ENCODE measurements at places on chromosomes 4 and X.

DNA sequence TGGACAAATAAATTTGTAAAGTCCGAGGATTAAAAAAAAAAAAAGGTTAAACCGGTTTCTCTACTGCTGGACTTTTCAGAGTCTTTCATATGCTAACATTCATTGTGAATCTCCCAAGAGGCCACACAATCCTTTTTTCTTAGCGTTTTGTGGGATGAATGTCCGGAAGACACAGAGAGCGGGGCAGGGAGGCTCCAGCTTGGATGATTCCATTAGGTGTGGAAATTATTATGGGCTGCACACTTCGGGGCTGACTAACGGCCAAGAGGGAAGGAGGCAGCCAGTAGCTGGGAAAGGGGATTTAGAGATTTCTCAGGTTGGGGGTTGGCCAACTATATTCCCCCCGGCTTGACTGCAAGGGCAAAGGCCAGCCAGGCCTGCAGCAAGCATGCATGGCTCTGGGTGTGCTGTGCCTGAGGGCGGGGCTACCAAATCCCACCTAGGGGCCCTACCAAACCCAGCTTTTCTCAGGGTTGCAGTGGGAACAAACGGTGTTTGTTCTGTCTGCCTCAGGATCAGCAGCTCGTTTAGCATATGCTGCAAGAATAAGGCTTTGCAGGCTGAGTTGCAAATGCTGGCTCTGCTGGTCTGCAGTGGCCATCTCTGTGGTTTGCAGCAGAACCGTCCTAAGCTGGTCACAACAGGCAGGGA lies 28.6 kb downstream of the NYX start:
- DNase-seq: no peak

DNA sequence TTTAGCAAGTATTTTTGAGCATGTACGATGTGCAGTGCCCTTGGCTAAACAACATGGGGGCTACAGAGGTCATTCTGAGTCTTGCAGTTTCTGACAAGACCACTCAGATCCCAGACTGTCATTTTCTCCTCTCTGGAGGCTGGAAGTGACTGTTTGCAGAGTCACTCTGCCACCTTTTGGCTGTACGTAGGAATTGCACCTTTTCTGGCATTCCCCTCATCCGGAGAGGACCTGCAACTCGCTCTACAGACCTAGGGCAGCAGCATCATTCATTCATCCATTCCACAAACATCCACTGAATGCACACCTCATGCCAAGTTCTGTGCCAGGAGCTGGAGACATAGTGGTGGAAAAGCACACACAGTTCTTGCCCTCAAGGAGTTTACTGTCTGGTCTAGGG lies 160.4 kb upstream of the GPR101 start:
- DNase-seq: no peak

GRCh38 chrX:7996414-7996813 lies 69.2 kb upstream of the PNPLA4 start:
- no peak for DNase-seq

- peak; percentile 66 for DNase-seq
These were observed 35.0 kb upstream of the BCOR start for GRCh38 chrX:40132751-40133150.

DNA sequence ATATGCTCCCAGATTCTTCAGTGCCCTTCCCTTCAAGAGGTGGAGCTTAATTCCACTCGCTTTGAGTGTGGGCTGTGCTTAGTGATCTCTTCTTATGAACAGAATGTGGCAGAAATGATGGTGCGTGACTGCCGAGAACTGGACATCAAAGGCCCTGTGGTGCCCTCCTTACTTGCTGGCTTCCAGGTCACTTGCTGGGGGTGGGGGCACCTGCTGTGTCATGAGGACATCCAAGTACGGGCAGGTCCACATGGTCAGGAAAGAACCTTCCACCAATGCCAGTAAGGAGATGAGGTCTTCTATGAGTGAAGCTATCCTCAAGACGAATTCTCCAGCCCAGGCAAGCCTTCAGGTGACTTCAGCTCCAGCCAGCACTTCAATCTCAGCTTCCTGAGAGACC lies 95.8 kb downstream of the FAM53A start:
- peak; percentile 3 for DNase-seq

DNA sequence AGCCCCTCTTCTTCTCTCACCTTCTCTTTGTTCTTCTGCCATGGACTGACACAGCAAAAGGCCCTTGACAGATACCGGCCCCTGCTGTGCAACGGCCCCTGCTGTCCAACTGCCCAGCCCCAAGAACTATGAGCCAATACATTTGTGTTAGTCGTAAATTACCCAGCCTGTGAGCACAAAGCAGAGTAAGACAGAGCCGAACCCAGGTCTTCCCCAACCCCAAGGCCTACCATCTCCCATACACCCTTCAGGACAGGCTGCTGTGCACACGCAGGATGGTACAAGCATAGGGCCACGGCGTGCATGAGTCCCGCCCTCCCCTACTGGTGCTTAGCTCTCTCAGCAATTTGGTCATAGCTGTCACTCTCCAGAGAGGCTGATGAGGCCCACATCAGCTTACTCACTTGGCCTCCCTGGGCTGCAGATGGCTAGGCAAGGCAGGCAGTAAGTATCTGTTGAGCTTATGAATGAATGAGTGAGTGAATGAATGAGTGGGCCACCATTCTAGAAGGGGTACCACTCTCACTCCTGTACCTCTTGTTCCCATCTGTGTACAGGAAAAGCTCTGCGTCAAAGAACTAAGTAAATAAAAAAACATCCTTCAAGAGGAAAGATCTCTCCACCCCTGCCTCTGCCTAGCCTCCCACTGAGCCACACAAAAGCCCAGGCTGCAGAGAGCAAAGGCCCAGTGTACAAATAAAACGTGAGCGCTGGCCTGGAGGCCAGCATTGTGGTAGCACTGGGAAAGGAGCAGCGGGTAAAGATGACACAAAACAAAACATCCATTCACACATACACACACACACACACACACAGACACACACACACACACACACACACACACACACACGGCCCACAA lies 13.9 kb downstream of the WDR1 start:
- DNase-seq: no peak

GRCh38 chr4:5455003-5455585 lies 253.3 kb downstream of the EVC2 start:
- DNase-seq: no peak

GRCh38 chr4:23033796-23034195 lies 341.1 kb downstream of the GBA3 start:
- DNase-seq: no peak

GRCh38 chr4:25113915-25114904 lies 46.0 kb downstream of the SEPSECS start:
- DNase-seq: no peak

GRCh38 chr4:38154681-38155588 lies 194.7 kb downstream of the PTTG2 start:
- DNase-seq: peak; percentile 77

DNA sequence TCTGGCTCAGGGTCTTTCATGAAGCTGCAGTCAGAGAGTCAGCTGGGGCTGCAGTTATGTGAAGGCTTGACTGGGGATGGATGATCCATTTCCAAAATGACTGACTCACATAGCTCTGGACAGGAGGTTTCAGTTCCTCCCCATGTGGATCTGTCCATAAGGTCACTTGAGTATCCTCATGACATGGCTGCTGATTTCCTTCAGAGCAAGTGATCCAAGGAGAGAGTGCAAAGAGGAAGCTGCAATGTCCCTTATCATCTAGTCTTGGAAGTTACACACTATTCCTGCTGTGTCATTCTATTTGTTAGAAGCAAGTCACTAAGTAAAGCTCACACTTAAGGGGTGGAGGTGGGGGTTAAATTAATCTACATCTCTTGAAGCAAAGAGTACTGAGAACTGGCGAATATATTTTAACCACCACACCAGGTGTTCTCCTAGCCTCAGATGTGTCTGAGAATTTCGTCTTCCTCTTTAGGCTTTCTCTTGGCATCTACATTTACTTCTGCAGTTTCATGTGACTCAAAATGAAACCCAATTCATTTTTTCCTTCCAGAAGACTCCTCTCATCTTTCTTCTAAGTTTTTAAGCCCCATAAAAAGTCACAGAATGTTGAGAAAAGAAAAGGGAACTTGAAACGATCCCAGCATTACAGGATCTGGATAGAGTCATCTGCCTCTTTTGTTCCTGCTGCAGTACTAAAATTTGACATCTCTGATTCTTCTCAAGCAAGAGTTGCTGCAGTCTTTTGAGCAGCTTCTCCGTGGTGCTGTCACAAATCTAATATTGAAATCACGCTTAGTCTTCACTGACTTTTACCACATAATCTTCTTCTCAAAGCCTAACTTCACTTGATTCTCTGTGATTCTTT lies 3.8 kb upstream of the GRPR start:
- DNase-seq: no peak

DNA sequence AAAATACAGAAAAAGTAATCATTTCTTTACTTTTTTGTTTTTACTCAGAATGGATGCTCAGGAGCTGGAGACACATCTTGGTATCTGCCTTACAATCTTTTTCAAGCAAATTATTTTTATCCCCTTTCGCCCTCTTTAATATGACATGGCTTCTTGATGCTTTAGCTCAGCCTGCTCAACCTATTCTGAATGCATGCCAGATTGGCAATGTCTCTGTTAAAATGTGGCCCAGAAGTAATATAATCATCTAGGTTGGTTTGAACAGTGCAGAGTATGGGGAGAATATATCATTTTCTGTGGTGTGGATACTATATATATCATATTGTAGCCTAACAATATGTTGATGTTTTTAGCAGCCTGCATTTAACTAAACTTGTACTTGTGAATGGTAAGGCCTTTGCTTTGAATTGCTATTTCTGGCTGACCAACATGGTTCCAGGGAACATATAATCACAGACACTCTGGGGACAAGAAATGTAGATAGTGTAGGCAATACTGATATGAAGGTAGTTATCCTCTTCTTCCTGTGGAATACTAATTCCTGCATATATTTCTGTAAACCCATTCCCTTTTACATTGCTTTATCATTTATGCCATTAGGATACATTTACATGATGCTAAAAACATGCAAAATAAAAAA lies 282.7 kb downstream of the PPP3CA start:
- DNase-seq: no peak
